ENCODE measurements at places on chromosomes 2 and 18.

- no peak for DNase-seq
Measured at GRCh38 chr2:241728627-241729026, 5.8 kb upstream of the D2HGDH start.

DNA sequence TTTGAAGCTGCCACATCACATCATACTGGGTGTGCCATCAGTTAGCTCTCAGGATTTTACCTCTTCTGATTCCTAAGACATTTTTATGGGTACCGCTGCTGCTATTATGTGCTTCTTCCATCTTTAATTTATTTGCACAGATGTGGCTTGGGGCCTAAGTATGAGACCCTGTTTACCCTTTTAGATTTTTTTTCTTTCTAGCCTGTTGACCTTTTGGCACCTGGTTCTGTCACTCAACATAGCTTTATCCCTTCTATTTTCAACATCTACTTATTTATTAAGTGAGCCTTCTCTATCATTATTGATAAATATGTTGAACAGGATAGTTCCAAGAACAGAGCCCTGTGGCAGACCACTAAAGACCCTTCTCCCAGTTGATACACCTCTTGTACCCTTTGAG lies 57.0 kb downstream of the TET3 start:
- no peak for DNase-seq

GRCh38 chr2:231463698-231464575 lies at the start of gene NCL:
NCL (minus strand) TSS chr2:231464484; CDS start chr2:231464353, 131 bp downstream.
- DNase-seq, result peak; percentile 81

DNA sequence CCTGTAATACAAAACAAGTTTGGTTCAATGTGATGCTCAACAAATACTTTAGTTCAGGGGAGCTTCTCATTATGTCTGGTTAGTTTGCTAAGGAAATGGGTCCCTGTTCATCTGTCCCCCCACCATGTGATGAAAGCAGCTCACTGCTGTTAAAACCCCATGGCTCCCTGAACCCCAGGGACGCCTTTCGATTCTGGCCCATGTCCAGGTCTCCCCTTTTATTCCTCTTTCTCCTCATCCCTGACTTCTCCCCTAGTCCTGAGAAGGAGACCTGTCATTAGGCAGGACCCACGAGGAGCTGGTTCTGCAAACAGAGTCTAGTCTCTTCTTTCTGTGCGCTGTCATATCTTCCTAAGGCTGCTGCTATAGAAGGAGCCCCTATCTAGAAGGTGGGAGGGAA lies 213.3 kb upstream of the OSR1 start:
- DNase-seq, result no peak

GRCh38 chr2:190694479-190694878 lies 45.6 kb downstream of the NAB1 start:
- no peak for DNase-seq

GRCh38 chr2:31110431-31110830 lies 27.8 kb downstream of the GALNT14 start:
- no peak for DNase-seq

DNA sequence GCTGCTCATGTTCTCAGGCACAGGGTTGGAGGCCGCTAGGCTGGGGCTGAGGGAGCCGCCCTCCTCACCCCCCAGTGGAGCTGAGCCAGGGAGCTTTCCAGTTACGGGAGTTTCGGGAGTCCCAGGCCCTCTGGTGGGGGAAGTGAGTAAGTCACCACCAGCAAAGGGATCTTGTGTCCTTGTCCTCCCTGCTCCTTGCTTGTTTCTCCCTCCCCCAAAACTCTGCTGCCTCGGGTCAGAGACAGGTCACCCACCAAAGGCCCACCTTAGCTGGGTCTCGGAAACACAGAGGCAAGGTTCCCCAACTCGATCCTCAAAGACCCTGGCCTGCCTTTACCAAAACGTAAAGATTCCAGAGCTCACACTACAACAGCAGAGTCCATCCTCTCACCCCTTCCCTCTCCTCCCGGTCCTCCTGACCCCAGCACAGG lies 60.5 kb upstream of the POMC start:
- no peak for DNase-seq

DNA sequence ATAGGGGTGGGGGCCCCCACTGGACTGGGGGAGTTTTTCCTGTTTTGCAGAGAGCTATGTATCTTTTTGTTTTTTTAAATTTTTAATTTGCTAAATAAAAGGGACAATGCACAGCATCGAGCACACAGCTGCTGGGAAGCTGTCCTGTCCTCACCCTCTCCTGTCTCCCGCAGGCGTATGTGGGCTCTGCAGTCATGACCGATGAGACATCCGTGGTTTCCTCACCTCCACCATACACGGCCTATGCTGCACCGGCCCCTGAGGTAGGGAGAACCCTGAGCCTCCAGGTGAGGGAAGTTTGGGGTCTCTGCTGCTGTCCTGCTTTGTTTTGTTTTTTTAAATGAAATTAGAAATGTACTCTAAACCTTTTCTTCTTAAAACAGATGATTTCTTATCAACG lies 27.6 kb downstream of the PLEKHB2 start:
- DNase-seq, result no peak

GRCh38 chr2:188478724-188479123 lies 187.1 kb downstream of the GULP1 start:
- no peak for DNase-seq

GRCh38 chr2:81396417-81397019 lies 1092.0 kb upstream of the LRRTM1 start:
- no peak for DNase-seq

DNA sequence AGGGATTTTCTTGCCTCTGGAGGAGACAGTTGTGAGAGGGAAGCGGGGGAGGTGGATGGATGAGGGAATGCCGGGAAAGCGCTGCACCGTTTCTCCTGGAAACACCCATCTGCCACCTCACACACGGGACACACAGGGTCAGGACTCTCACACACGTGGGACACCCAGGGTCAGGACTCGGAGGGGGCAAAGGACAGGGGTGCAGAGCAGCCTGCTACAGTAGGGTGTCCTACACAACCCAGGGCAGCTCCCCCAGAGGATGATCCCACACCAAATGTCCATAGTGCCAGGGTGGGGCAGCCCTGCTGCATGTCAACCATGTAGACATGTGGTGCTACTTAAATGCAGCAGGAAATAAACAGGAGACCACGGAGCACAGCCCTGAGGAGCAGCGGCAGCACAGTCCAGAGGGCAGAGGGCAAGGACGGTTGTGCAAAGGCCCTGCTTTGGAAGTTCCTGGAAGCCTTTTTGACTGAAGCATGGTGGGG lies 5.1 kb downstream of the RAMP1 start:
- DNase-seq, result no peak

DNA sequence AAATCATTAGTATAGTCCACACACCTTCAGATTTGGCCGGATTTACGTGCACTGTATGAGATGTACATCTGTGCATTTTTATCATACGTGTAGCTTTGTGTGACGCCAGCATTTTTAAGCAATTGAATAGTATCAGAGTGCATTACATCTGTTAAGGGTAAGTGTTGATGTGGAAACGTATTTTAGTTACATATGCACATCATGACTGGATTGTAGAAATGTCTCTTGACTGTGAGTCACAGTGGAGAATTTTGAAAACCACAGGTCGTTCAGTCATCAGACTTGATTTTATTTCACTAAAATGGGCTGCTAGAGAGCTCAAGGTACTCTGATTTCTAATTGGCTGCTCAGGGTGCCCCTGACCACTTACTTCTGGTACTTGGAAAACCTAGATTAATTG lies 5.4 kb upstream of the GPBAR1 start:
- DNase-seq, result no peak

DNA sequence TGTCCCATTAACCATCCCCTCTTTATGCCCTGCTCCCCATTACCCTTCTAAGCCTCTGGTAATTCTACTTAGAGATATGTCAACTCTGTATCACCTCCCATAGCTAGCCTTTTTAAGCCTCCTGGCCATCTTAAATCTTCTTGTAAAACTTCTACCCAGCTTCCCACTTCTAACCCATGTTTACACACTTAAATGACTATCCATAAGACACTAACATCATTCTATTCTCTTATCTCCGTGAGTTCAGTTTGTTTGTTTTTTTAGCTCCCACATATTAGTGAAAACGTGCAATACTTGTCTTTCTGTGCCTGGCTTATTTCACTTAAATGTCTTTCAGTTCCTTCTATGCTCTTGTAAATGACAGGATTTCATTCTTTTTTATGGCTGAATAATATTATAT lies 42.4 kb downstream of the RAB3GAP1 start:
- no peak for DNase-seq

DNA sequence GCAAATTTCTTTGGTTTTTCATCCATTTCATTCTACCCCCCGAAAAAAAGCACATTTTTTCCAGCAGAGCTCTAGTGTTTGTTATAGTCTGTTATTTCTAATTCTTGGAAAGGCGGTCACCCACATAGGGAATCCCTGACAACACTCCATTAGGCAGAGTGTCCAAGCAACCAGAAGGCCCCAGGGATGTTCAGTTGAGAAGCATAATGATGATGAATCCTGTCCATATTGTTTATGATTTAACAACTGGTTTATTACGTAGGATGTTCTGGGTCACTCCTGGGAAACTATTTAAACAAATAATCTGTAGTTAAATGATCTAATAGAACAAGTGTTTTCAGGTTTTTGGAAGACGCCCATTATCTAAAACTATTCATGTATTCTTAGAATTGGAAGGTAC lies 388.7 kb downstream of the TNS1 start:
- DNase-seq, result no peak

DNA sequence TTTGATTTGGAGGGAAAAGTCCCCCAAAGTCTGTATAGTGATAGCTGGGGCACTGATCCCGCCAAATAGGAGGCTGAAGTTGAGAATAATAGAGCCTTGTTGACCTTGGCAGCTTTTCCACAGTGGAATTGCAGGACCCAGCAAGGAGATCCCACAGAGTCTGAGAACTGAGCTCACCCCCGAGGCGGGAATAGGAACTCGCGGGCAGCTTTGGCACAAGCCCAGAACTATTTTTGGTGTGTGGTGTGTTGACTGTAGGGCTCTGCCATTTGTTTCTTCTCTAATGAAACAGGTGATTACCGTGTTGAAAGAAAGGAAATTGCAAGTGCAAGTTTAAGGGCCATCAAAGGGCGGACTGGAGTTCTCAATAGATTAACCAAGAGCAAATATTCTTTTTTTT lies 34.0 kb downstream of the SH3RF3 start:
- no peak for DNase-seq

GRCh38 chr18:8627107-8627472 lies 17.9 kb downstream of the RAB12 start:
- DNase-seq, result no peak

GRCh38 chr18:38895560-38895959 lies 1330.0 kb upstream of the CELF4 start:
- no peak for DNase-seq

GRCh38 chr2:37125416-37125815 lies 31.4 kb downstream of the EIF2AK2 start:
- DNase-seq, result no peak

GRCh38 chr2:157061799-157062198 lies 195.7 kb upstream of the GALNT5 start:
- no peak for DNase-seq

DNA sequence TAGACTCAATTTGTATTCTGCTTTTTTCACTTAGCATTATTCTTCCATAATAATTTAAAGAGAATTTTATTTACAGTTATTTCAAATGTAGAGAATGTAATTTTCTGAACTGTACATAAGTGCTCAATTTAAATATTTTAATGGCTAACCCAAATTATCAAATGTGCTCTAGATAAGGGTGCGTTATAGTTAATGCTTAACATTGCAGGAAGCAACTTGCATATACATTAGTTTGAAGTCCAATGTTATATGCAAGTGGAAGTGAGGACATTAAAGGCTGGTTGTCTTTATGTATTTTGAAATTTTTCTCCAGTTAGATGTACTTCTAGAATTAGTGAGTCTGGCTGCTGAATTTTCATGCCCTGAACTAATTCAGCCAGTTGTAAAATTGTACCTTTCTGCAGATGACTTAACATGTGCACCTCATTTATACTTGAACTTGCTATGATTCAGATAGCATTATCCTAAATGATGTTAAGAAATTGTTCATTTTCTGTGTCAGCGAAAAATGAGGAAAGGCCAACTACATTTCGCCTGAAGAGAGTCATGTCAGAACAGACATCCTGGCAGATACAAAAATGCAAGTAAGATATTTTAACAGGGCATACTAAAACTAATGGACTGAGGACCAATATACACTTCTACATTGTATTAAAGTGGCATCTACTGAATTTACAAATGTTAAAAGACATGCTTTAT lies 59.2 kb upstream of the GAREM1 start:
- DNase-seq, result no peak

GRCh38 chr18:28132084-28132483 lies 44.8 kb downstream of the CDH2 start:
- no peak for DNase-seq

- no peak for DNase-seq
Measured at GRCh38 chr2:240451791-240452461, 16.5 kb downstream of the GPC1 start.

GRCh38 chr2:208643145-208643544 lies 236.6 kb downstream of the PTH2R start:
- no peak for DNase-seq

- DNase-seq, result no peak
Measured at GRCh38 chr2:14053105-14053504, 579.4 kb upstream of the LRATD1 start.

- no peak for DNase-seq
Measured at GRCh38 chr2:125516496-125517109, 1139.4 kb upstream of the GYPC start.

DNA sequence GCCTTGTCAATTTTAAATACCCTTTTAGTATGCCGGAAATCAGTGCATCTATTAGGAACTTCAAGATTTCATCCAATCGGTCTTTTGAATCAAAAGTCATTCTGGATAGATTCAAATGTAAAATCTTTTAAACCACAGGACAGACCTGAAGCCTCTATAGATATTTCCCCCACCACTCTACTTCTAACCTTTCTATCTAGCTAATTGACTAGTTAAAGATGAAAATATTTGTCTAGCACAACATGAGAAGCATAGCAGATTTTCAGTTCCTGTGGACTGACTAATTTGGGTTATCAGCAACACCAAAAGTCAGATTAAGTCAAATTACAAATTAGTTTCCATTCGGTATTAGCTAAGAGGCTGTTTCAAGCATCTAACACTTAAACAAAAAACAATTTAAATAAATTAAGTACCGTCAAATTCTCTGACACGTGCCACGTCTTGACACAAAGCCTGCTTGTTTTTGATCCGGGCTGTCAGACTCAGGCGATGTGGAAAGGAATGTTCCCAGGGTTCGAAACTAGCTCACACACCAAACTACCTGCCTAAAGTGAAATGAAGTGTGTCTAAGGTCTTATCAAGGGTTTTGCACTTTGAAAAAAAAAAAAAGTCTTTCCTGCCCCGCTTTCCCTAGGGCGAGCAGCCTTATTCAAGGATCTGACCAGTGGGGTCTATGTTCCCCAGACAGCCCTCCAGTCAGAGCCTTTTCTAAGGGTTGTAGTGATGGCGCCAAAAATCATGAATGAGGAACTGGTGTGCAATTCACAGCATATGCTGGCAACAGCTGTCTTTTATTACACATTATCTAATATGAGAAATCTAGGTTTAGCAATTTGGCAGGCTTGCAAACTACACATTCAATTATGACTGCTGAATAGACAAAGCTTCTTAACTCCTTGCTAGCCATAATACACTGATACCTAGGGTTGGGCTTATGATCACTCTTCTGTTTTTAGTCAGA lies 4.7 kb downstream of the CYTIP start:
- no peak for DNase-seq

All from activated gamma-delta T cell treated with anti-CD3 and anti-CD28 coated beads, Interleukin-2, amount 50 U/mL, for 16 hours (primary cell).